Body of pancreas (tissue), 4 donors: ENCODE measurements at places on chromosomes 12 and 14. TPM values are rescaled to one million over a fixed set of nuclear protein-coding genes. Genes with fewer than 3 reads are reported as not detected.

DNA sequence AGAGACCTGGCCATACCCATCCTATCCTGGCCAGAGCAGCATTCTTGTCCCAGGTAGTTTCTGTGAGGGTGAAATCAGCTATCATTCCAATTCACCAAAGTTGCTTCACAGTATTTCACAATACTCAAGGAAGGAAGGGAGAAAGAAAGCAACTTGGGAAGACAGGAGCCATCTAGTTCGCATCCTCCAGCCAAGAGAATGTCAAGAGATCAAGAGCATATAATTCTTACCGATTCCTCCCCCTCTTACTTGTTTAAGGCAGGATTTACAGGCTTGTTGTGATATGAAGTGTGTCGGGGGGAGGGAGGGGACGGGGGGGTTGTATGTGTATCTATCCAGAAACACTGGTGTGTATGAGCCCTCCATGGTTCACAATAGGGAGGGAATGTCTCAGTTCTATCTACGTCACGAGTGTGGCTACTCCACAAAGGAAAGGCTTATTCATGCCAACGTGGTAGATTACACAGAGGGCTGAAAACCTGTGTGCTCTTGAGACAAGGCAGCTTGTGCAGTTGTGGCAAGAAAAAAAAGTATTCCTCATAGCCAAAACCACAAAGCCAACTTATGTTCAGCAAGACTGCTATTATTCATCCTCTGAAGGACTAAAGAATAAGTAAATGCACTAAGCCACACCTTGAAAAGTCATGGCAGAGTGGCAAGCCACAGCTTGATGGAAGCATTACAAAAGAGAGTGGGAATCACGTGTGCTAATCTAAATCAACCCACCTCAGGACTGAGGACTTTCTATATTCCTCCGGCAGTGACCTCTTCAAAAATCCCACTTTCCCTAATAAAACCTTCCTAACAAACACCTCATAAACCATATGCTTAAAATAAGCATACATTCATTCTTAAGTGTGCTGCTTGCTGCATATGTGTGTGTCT, 35.0 kb downstream of the CORO1C start:
- DNase-seq: no peak

- DNase-seq: peak; percentile 63
Observed at GRCh38 chr14:61563162-61563511, 132.2 kb upstream of the HIF1A start.

DNA sequence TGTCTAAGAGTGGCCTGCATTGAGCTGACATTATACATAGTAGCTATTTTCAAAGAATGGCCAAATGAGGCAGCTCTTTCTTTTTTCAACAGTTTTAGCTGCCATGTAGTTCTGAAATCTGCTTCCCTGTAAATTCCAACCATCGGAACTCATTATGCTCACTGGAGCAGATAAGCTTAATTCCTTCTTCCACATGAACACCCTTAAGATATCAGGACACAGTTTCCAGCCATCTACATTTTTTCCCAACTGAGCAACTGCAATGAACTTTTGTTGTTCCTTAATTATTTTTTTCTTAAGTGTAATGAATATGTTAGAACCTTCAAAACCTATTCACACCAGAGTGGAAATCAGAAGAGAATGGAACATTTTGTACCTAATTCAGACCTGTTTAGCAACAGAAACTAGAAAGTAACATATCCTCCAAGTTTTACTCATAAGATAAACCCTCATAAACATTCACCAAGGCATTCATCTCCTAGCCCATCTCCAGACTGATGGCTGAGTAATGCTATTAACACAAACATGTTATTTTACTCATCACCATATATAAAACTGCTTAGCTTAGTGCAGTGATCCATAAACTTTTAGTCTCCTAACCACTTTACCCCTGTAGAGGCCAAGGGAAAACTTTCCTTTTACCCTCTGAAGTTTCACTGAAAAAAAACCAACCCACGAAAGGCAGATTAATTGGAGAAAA, 296.1 kb upstream of the SYT1 start:
- DNase-seq: no peak

DNA sequence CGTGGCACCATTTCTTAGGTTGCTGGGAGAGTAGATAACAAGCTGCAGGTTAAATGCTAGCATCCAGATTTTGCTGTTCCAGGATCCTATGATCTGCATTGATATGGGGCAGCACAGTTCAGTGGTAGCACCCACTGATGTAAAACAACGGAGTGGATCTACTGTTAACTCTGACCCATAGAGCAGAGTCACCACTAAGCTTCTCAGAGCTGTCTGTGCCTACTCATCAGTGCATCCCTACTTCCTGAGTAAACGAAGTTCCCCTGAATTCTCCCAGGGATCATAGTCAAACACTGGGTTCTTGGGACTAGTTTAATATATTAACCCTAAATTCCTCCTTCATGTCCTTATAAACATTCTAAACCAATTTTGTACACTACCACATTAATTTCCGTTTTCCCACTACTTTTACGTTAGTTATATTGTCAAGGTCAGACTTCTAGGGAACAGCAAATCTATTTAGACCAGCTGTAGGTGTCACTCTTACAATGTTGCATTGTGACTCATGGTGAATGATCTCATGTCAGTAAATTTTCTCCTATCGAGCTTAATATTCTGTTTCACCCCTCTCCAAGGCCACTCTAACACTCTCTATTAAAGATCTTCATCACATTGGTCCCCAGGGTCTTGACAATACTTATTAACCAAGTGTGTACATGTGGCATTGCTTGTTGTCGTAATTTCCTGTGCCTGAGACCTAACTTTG, 10.3 kb downstream of the RERGL start:
- DNase-seq: no peak

DNA sequence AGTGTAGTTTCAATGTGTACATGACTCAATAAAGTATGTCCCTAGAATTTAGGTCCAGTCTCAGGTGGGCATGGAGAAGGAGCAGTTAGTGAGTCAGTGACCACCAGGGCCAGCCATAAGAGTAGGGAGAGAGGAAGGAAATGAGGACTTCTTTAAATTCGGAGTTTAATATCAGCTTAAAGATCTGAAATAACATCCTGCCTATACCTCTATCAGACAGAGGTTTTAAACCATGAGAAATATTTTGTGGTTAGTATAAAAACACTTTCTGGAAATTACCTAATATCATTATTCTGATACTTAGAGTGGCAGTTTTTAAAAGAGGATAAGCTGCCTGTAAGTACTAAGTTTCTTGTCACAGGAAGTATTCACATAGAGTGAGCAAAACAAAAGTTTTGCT, 61.7 kb upstream of the ST8SIA1 start:
- no peak for DNase-seq

DNA sequence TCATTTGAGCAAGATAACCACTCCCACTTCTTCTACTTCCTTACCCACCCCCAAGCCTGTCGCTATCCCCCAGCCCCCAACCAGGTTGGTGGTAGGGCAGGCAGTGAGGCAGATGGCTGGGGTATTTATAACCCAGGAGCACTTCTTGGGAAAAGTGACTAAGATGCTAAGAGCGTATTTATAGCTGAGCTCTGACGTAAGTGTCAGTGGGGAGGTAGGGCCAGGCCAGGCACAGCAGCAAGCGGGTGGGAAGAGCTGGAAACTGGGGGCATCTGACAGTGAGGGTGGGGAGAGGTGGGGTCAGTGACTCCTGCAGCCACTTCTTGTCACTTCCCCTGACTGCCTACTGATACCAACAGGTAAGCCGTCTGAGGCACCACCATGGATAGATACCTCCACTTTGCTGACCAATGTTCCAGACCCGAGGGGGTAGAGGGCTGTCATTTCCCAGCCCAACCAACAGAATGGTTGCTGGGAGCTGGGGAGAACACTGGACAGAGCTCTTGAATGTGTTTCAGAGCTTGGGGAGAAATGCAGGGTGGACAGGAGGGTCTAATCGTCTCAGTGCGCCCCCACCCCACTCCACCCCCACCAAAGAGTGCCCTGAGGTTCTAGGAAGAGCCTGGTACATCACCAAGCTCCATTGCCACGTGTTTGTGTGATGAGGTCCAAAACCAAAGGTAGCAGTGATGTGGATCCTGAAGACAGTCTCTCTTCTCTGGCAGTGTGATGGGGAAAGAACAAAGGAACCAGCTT, 2.7 kb upstream of the INHBE start:
- no peak for DNase-seq

DNA sequence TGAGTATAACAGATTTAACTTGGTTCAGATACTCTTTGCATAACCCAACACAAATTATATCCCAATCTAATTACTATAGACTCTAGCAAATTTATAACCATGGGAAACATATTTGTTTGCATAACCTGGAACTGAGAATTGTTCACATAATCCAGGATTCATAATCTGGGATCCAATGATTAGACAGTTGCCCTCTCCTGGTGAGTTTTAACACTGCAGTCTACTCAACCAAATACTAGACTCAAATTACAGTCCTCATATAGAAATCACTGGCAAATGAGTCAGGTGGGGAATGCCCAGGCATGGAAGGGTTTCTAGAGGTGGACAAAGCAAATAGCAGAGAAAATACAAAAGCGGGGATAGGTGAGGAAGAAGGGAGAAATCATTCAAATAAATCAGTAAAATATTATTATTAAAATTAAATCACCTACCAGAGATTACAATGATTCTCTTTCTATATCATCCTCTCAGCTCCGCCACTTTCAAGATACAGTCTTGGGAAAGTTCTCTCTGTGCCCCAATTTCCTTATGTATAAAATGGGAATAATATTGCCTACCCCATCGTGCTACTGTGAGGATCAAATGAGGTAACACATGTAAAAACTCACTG, 9.4 kb downstream of the GCH1 start:
- peak; percentile 45 for DNase-seq

DNA sequence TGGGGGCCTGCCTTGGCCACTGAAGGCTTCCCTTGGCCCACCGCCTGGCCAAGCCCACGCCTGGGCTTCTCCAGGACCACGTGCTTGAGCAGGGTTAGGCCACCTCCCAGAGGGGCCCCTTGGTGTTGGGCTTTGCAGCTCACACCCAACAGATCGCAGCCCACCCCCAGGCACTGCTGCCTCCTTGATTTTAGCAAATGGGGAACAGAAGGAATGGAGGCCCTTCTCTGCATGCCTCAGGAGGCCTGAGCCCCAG, 23.3 kb downstream of the RAB35 start:
- no peak for DNase-seq

GRCh38 chr14:73173092-73173735, 36.9 kb downstream of the PSEN1 start:
- DNase-seq: no peak

- no peak for DNase-seq
Observed at GRCh38 chr12:59408431-59408830, 187.4 kb upstream of the SLC16A7 start.

GRCh38 chr12:52208424-52209165, 16.8 kb upstream of the KRT80 start:
- no peak for DNase-seq

GRCh38 chr12:92581604-92582003, 121.2 kb upstream of the PLEKHG7 start:
- DNase-seq: no peak

DNA sequence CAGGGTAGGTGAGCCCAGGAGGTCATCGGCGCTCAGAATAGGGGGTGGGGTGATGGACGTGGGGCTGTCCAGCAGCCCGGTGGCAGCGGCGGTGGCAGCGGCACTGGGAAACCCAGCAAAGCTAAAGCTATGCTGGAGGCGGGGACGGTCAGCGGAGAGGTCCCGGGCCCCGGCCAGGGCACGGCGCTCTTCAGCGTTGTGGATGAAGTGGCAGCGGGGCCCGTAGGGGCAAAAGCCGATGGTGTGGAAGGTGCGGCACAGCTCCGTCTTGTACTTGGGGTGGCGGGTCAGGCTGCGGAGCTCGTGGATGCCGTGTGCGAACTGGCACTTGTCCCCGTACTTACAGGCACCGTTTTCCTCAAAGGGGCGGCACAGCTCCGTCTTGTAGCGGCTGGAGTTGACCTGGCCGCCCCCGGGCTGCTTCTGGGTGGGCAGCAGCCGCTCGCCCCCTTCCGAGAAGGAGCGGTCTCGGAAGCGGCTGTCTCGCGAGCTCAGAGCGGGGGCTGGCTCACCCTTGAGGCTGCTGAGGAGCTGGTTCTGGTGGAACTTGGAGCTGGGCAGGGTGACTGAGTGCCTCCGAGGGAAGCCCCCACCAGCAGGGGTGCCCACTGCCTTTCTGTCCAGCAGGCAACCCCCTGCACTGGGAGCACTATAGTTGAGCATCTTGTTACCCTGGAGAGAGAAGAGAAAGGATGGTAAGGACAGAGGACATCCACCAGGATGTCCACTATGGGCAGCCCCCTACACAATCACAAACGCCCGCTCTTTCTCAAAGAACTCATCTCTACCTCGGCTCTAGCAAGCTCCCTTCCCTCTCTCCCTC, 2.8 kb downstream of the ZFP36L1 start:
- DNase-seq: peak; percentile 59

GRCh38 chr12:116677202-116677661, 60.6 kb downstream of the SPRING1 start:
- no peak for DNase-seq

DNA sequence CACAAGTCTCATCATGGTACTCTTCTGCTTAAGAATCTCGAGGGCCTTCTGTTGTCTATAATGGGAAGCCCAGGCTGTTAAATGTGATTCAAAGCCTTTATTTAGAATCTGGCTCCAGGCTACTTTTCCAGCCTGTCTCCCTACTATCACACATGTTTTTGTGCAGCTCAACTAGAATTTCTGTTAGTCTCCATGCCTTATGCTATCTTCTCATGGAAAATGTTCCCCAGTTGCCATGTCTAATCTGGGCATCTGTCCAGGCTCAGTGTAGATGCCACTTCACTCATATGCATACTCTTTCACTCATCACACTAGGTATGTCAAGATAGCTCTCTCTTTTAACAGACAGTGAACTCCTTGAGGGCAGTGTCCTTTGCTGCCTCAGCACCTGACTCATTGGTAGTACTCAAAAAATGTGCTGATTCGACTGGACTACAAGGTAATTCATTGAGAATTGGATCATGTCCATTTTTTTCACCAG, 145.3 kb downstream of the TTLL5 start:
- DNase-seq: no peak

- DNase-seq: no peak
Observed at GRCh38 chr14:87869619-87870583, 123.1 kb downstream of the GALC start.

GRCh38 chr14:104322531-104323366, 184.4 kb downstream of the KIF26A start:
- no peak for DNase-seq

- DNase-seq: no peak
Observed at GRCh38 chr12:7750350-7750749, 3.2 kb upstream of the CLEC4C start.

DNA sequence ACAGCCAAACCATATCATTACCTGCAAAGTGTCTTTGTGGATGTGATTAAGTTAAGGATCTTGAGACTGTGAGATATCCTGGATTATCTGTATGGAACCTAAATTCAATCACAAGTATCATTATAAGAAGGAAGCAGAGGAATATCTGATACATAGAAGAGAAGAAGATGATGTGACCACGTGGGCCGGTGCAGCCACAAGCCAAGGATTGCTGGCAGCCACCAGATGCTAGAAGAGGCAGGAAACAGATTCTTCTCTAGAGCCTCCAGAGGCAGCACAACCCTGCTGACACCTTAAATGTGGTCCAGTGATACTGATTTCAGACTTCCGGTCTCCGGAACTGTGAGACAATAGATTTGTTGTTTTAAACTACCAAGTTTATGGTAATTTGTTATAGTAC, 6.1 kb upstream of the IFI27L2 start:
- no peak for DNase-seq

The MYO1H gene
- not detected for total RNA-seq

The RIC8B gene
- total RNA-seq: 15.6 TPM

The FAM90A1 gene
- not detected for total RNA-seq

The TRPV4 gene
- 6.3 TPM for total RNA-seq

The SPTB gene
- 3.4 TPM for total RNA-seq

The EID3 gene
- total RNA-seq: 4.6 TPM

The SLC10A1 gene
- total RNA-seq: not detected

The PKP2 gene
- 31.9 TPM for total RNA-seq

The KRT79 gene
- total RNA-seq: not detected

The SERPINA10 gene
- total RNA-seq: 3.0 TPM

The RFX4 gene
- total RNA-seq: not detected

The PLEKHD1 gene
- 2.0 TPM for total RNA-seq
